ENCODE measurements at places on chromosomes 13 and 19.

- no peak for DNase-seq
These were observed 8.6 kb upstream of the CNOT3 start for GRCh38 chr19:54128796-54129616.

DNA sequence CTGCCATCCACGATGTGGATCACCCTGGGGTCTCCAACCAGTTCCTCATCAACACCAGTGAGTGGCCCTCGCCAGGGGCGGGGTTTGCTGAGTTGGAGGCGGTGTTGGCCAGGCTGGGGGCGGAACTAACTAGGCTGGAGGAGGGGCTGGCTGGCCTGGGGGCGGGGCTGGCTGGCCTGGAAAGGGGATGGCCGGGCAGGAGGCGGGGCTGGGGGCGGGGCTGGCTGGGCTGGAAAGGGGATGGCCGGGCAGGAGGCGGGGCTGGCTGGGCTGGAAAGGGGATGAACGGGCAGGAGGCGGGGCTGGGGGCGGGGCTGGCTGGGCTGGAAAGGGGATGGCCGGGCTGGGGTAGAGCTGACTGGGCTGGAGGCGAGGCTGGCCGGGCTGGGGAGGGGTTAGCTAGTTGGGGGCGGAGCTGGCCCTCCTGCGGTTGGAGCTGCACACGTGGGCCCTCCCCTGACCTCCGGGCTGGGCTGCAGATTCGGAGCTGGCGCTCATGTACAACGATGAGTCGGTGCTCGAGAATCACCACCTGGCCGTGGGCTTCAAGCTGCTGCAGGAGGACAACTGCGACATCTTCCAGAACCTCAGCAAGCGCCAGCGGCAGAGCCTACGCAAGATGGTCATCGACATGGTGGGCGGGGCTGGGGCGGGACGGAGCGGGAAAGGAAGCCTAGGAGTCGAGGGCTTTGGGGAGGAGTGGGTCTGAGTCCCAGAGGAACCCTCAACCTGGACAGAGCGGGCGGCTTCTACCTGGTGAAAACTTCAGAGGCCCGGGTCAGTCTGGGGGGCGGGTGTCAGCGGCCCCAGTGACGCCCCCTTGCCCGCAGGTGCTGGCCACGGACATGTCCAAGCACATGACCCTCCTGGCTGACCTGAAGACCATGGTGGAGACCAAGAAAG lies 41.0 kb downstream of the PDE4A start:
- DNase-seq = peak; percentile 86

GRCh38 chr19:53868892-53869804 lies 1.5 kb downstream of the MYADM start:
- DNase-seq = peak; percentile 92

DNA sequence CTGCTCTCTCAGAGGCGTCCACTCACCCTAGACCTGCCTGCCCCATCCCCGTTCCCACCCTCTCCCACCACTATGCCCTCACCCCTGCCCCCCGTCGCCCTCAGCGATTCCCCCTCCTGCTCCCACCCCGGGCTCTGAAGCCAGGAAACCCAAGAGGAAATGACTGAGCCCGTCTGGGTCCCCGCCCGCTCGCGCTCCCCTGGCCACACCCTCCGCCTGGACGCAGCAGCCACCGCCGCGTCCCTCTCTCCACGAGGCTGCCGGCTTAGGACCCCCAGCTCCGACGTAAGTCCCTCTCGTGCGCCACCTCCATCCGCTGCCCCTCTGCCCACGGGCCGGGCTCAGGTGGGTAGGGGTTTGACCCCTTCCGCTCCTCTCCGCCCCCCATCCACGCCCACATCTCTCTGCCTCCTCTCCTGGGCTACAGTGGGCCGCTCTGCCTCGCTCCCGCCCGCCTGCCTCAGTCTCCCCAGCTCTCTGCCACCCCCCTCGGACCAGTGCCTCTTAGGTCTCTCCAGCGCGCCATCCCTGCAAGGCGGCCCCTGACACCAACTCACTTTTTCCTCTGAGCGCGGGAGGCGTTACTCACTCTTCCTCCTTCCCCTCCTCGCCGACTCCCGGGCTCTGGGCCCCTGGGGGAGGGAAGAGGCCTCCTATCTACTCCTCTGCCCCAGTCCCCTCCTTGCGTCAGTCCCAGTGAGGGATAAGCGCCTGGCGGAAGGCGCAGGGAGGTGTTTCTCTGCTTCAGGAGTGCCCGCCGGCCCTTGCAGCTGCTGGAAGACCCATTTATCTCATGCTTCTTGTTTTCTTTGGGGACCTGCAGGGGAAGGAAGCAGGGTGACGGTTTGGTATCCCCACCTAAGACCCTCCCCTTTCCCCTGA lies at the start of gene FXYD5:
FXYD5 (plus strand) TSS at position 211 of the 882 bp plus-strand sequence. CDS start 816 bp downstream, outside the sequence.
- DNase-seq = peak; percentile 70

- DNase-seq = peak; percentile 51
These were observed 125.7 kb downstream of the TNFRSF19 start for GRCh38 chr13:23695711-23696464.

DNA sequence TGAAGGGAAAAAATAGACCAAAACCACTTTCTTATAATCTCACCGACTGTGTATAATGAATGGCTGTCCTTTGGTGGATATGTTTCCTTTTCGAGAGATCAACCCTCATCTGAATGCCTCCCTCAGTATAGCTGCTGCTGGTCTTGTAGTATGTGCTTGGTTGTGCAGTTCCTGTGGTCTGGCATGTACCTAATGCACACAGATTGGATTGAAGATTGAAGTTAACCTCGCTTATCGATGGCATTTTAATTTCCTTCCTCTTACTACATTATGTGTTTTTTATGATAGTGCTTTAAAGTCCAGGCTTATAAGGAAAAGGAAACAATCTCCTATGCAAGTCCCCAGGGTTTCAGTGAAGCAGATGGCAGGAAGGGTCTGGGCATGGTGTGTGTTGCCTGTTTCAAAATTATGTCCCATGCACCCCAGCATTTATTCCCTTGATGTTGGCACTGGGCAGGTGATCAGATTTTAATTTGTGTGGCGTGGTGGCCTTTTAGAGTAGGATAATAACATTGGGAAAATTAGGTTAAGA lies 334.1 kb downstream of the SHISA2 start:
- no peak for DNase-seq

DNA sequence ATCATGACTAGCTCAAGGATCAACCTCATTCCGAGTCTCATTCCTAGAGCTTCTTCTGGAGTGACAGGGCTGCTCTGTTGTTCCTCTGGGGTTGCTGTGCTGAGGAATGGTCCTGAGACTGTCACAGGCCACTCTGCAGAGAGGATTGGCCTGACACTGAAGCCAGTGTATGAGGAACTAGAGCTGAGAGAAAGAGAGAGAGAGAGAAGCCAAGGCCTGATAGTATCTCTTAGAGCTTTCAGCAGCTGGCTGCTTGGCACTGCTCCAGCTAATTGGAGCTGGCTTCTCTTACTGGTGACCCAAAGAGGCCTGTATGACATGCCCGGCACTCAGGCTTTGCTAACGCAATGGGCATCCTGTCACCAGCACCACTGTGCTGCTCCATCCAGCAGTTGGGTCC lies 73.4 kb upstream of the FLT1 start:
- no peak for DNase-seq

GRCh38 chr19:6996810-6997209 lies 24.4 kb downstream of the MBD3L2B start:
- no peak for DNase-seq

DNA sequence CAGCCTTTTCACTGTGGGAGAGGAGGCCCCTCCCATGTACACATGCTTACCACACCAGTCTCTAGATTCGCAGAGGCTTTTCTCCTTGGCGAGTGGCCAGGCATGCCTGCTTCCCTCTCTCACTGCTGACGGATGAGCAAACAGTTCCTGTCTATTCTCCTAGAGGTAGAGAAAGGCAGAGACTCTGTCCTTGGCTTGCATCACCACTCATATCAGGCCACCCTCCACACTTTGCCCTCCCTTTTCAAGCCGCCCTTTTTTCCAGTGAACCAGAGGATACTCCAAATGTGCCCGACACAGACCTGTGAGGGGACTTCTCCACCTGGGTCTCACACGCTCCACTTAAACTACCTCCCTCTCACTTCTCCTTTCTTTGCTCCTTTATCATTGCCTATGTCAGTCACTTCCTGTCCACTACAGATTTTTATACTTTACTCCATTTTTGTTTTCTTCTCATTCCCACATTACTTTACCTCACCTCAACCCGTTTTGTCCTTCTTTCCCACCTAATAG lies 284.6 kb downstream of the DNAJC15 start:
- no peak for DNase-seq

- DNase-seq = peak; percentile 56
These were observed 130.3 kb upstream of the LSM14A start for GRCh38 chr19:34041925-34042521.
